ENCODE measurements at places on chromosomes 7 and 10. TPM values are rescaled to one million over a fixed set of nuclear protein-coding genes. Genes with fewer than 3 reads are reported as not detected.

DNA sequence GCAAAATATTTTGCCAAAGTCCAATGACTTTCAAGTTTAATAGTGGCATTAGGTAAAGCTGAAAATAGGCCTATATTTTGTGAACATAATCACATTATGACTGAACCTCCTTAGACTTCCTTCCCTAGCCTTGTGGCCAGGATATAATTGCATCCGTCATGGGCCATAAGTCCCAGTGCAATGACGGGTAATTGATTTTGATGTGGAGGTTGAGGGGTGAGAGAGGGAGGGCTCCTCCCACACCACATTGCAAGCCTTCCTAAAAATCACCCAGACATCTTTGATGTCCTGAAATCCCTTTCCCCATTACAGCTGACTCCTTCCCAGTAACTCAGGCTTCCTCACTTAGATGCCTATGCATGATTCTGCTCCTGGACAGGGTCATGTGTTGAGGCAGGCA is 25.6 kb downstream of the TAS2R41 start:
- H3K4me1 ChIP-seq = no peaks in the 10 kb centered on the region
- H3K27ac ChIP-seq = no peak overlapping the region
- DNase-seq = no peak
- no peaks in the 10 kb centered on the region for H3K27me3 ChIP-seq
- no peak overlapping the region for H3K4me3 ChIP-seq

Gene NME8
- not detected for total RNA-seq

Gene GJD4
- total RNA-seq = not detected

GRCh38 chr10:117500456-117500855 is 42.1 kb upstream of the EMX2 start:
- DNase-seq = no peak
- H3K27me3 ChIP-seq = no peaks in the 10 kb centered on the region
- H3K4me3 ChIP-seq = no peak overlapping the region
- no peak overlapping the region for H3K27ac ChIP-seq

DNA sequence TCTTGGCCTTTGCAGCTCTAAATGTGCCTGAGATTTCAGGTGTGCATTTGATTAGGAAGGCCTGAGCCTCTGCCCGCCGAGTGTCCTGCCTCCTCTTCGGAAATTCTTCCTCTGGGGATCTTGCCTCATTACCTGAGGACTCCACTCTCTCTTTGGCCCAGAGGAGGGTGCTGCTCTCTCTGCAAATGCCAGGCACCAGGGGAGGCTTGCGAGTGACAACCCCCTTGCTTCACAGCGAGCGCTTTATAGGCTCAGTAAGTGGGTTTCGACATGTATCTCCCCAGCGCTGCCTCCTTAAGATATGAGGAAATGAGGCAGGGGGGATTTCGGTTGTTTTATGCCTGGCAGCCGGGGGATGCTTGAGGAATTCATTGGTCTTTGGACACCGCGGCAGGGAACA is 423.9 kb downstream of the GLRX3 start:
- no peak for DNase-seq
- H3K27ac ChIP-seq = no peak overlapping the region
- no peaks in the 10 kb centered on the region for H3K27me3 ChIP-seq
- H3K36me3 ChIP-seq = no peaks in the 10 kb centered on the region
